ENCODE measurements at places on chromosomes 6 and 20. TPM values are rescaled to one million over a fixed set of nuclear protein-coding genes. Genes with fewer than 3 reads are reported as not detected.

APCDD1L gene
- total RNA-seq, result 17.5 TPM

DDX43 gene
- total RNA-seq, result 0.33 TPM

ADAM33 gene
- total RNA-seq, result 136 TPM

ZC2HC1B gene
- total RNA-seq, result not detected

OR2H1 gene
- not detected for total RNA-seq

AURKA gene
- 10.4 TPM for total RNA-seq

CRISP2 gene
- not detected for total RNA-seq

ULBP2 gene
- total RNA-seq, result 2.5 TPM

ID4 gene
- total RNA-seq, result 3.8 TPM

CFAP206 gene
- total RNA-seq, result 0.50 TPM

NMBR gene
- not detected for total RNA-seq

KAT14 gene
- total RNA-seq, result 14.0 TPM

CUL9 gene
- total RNA-seq, result 44.2 TPM

KHDC1L gene
- total RNA-seq, result not detected

MICAL1 gene
- 72.6 TPM for total RNA-seq

ADRM1 gene
- total RNA-seq, result 94.4 TPM

NECAB3 gene
- total RNA-seq, result 29.5 TPM

MUC22 gene
- total RNA-seq, result not detected

TNXB gene
- total RNA-seq, result 7.7 TPM

ZSCAN9 gene
- total RNA-seq, result 15.6 TPM

GJA10 gene
- total RNA-seq, result not detected

MAPK13 gene
- total RNA-seq, result 11.3 TPM

C6orf132 gene
- total RNA-seq, result 0.29 TPM

UNC5CL gene
- under 0.01 TPM for total RNA-seq

LCA5 gene
- total RNA-seq, result 4.8 TPM

PTK6 gene
- not detected for total RNA-seq

SNAP25 gene
- total RNA-seq, result 9.6 TPM

POU5F1 gene
- 0.33 TPM for total RNA-seq

OR2J3 gene
- not detected for total RNA-seq

SERINC1 gene
- 308 TPM for total RNA-seq
